ENCODE measurements at places on chromosomes 11 and 22.

- no peak for DNase-seq
Observed at GRCh38 chr22:40462195-40462984, 92.0 kb downstream of the SGSM3 start.

- no peak for DNase-seq
Observed at GRCh38 chr22:22079404-22080148, 97.0 kb upstream of the TOP3B start.

GRCh38 chr22:24319451-24319850 lies 48.8 kb downstream of the SPECC1L start:
- DNase-seq, result no peak

- DNase-seq, result no peak
Observed at GRCh38 chr11:68342459-68343158, 30.2 kb downstream of the LRP5 start.

DNA sequence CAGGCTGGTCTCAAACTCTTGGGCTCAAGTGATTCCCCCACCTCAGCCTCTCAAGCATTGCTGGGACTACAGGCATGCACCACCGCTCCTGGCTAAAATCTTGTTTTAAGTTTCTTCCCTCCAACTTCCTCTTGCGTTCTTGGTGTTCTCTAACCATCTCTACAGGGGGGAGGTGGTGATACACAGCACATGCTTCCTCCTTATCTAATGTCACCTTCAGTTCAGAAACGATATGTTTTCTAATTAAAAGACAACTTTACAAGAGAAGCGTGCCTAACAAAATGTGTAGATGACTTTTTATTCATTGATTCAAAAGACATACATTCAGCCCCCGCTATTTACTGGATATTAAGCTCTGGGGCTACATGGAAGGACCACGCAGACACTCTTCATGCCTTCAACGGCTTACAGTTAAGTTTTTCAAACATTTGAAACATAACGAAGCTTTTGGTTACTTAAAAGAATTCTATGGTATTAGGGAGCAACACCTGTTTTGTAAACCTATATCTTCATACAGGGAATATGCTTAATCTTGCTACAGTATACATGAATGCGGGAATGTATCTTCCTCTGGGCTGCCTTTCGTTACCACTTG lies 933 bp upstream of the DLAT start:
- peak; percentile 38 for DNase-seq

DNA sequence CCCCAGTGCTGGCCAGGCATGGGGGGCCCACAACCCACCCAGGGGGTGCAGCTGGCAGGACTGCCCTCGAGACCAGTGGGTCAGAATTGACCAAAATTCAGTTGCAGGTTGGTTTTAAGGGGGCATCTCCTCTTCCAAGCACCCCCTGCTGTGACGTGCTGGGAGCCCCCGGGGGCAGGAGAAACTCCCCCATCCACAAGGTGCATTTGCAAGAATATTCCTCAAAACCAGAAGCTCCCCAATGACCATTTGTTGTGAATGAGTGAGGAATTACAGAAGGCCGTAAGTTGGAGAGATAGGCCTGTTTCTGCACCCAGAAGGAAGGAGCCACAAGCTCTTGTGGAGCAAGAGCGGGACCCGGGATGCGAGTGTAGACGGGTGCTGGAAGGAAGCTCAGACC lies 414.5 kb downstream of the BRD1 start:
- no peak for DNase-seq

- DNase-seq, result no peak
Observed at GRCh38 chr11:34468209-34468841, 29.6 kb downstream of the CAT start.

GRCh38 chr22:48138427-48138826 lies 1376.0 kb downstream of the TBC1D22A start:
- no peak for DNase-seq

GRCh38 chr22:49739138-49739537 lies 88.5 kb downstream of the BRD1 start:
- DNase-seq, result no peak

GRCh38 chr22:46665151-46665695 lies 45.0 kb downstream of the GRAMD4 start:
- no peak for DNase-seq

DNA sequence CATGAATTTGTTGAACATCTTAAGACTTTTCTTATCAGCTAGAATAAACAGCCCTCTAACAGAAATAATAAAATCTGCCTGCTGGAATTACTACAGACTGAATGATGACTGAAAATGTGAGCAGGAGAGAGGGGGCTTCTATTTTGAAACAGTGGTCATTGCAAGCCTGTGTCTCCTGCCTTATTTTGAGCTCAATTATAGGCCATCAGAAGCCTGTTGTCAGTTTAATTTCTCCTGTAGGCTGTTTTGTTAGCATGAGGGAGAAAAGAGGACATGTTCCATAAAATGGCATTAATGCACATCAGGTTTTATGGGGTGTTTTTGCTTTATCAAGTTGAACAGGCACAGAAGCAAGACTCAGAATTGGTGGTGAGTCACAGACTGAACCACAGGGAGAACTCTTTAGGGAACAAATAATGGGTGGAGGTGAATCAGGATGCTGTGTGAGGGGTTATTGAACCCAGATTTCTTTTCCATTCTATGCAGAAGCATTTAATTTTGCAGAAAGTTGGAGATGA lies 129.1 kb downstream of the PARVA start:
- DNase-seq, result no peak
